Mucosa of gallbladder (tissue), 1 donor: ENCODE measurements at places on chromosomes 12 and 14.

GRCh38 chr14:52013984-52014600 is 24.7 kb downstream of the RTRAF start:
- no peak for DNase-seq

DNA sequence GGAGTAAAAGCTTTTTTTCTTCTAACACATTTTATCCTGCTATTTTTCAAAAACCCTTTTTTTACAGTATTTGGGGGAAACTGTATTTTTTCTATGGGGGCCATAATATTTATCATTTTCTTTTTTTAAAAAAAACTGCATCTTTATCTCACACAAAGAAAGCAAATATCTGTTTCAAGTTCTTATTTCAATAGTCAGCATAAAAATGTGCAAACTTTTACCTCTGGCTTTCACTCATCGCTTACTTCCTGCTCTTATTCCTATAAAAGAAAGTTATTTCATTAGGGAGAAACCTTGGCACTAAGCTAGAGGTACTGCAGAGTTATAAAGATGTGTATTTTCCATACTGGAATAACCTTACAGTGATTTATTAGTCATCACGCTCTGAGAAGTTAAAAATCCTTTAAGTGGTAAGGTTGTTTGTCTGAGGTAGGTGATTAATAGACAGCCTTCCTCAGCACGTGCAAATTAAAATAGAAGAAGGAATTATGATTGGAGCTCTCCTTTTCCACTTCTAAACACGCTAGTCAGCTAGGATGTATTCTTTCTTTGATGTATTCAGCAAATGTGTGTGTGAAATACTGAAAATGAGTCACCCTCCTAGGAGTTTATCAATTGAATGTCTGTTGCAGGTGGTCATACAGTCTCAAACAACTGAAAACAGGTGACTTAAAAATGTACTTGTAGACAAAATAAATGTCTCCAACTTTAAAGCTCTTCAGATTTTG is 461.0 kb downstream of the GXYLT1 start:
- no peak for DNase-seq

GRCh38 chr12:66999141-66999540 is 270.0 kb upstream of the CAND1 start:
- DNase-seq: no peak

GRCh38 chr14:61581955-61582615 is 113.2 kb upstream of the HIF1A start:
- DNase-seq: no peak

DNA sequence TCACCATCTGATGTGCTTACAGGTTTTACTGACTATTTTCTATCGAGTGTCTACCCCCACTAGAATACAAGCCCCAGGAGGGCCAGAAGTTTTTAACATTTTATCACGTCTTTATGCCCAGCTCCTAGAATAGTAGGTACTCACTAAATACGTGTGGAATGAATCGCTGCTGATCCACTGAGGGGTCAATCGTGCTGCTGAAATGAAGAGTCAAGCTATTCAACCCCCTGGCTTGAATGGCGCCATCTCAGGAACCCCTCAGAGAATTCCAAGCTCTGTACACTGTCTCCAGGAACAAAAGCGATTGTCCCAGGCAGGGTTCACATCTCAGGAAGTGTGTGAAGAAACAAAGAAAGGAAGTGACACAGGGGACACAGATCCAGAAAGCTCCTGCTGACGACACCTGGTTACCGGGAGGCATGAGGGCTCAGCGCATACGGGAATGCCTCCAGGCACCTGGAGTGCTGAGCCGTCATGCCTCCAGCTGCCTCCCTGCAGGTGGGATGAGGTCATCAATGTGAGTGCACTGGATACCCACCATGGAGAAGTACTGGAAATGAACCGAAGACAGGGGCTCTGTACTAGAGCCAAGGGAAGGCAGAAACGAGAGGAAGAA is 45.6 kb downstream of the PITPNM2 start:
- no peak for DNase-seq

DNA sequence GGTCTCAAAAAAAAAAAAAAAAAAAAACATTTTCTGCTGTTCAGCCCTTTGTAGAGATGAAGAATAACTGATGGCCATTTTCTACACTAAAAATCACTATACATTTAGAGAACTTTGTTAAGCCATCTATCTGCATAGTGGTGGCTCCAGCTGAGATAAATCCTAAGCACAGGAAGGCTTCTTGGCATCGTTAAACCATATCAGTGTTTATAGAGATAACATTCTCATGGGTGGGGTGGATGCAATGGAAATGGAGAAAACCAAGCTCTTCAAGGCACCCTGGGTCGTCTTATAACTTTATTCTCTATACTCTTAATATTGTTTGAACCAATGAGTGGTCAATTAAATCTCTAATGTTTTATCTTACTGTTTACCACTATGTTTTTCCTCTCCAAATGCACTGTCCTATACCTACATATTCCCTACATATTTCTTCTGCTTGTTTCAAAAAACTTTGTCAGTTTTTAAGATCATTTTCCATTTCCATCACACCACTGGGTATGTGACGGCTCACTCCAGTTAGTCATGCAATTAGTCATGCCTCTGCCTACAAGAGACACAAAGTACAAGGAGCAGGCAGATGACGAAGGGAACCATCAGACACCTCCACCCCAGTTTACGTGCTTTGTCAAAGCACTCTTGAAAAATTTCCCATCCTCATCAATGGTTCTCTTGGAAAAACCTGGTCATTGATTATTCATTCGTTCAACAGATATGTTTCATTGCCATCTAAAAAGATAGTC is 119.3 kb upstream of the OVCH1 start:
- DNase-seq: no peak

DNA sequence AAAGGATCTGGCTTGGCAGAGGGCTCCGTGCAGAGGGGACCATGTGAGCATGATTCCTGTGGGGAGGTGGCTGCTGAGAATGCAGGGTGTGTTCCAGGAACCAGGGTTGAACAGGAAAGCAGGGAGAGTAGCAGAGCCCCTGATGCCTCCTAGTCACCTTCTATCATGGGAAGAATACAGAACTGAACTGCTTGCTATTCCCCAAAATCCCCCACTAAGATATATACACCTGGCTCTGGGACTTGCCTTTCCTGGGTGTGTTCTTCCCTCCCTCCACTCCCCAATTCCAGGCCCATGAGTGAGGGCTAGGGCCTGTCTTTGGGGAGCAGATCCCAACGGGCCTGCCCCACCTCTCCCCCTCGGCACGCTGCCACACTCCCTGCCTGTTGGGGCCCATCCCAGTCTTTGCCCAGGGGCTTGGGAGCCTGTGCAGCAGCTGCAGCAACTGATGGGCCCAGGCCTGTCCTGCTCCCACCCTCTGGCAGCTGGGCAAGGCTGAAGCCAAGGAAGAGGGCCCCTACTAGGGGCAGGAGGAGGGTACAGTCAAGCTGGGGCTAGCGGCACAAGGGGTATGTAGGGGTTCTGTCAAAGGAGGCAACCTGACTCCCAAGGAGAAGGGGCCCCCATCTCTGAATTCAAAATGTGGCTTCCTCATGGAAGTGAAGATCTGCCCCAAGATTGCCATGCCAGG is 3.2 kb downstream of the AJUBA start:
- no peak for DNase-seq

DNA sequence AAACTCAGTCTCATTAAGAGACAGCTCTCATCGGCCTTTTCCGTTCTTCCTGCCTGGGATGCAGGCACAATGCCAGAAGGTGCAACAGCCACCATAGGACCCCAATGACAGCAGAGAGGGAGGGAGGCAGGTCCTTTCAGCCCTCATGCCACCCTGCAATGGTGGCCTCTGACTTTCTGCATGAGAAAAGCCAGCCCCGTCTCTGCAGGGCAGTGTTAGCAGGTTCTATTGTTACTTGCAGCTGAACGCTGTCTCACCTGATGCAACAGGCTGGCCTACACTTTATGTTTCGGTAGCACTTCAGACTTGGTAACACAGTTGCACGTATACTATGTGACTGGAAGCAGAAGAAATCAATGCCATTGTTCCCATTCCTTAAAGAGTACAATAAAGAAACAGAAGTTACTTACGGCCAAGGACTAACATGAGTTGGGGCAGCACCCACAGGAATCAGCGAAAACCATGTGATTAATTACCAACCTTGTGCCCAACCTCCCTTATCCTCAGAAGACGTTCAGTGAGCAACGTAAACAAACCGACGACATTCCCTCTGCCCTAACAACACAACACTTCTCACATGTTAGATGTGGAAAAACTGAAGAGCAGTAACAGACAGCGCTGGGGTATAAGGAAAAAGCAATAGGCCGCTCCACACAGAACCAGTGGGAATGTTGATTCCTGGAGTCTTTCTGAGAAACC is 102.1 kb downstream of the RIMBP2 start:
- no peak for DNase-seq

GRCh38 chr14:68730811-68731425 is 61.9 kb downstream of the ZFP36L1 start:
- no peak for DNase-seq

DNA sequence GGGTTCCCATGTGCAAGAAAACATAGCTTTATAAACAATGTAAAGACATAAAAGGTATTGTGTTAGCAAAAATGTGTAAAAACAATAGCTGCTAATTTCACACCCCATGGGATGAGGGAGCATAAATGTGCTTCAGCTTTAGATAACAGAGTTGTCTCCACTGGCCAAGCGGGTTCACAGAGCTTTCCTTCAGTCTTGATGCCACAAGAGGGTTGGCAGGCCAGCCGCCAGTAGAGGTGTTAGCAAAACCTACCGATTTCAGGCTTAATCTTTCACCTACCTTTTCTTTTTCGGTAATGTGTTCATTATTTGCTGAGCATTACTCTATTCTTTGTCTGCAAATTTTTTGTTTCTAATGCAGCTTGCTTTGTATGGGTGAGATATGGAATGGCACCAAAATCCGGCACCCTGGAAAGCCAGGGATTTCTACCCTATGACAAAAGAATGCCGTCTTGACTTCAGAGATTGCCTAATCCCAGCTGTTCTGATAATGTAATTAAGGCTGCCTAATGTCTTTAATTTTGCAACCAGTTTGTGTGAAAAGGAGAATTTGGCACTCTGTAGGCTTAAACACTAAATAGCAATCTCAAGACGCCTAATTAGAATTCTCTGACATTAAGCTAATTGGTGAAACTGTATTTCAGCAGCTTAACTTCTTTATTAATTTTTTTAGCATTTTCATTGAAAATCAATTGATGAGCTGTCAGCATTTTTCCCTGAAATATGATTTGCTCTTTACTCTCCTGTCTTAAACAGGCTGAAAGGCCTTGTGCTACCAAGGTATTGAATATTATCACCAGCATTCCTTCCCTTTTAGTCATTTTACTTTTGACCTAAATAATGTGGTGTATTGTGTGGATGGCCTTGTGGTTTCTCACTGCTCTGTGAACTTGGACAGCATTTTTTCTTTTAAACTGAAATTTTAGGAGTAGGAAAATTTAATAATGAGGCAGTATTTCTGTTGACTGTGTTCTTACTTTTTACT is 60.7 kb downstream of the POLR3B start:
- no peak for DNase-seq

DNA sequence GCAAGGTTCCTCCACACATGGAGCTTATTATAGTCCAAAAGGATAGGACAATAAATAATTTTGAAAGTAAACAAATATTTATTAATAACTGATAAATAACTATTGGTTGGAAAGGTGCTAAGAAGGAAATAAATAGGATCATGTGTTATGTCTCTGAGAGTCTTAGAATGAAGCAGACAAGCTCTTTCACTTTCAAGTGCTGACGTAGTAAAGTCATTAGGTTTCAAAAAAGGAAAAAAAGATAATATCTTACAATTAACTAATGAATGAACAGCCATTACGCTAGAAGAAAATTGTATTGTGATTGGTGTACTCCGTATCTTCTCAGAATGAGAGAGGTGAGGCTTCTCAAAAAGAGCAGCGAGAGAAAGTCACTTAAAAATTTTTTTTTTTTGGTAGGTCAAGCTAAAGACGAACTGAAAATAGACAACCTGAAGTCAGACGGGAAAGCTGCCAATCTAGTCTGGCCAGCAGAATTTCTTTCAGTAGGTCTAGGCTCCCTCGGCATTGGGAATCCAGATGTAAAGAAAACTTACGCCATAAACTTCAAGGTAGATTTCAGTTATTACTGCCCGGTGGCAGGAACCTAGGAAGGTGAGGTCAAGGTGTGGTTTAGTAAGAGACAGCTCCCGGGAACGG is 583 bp upstream of the LEMD3 start:
- no peak for DNase-seq

DNA sequence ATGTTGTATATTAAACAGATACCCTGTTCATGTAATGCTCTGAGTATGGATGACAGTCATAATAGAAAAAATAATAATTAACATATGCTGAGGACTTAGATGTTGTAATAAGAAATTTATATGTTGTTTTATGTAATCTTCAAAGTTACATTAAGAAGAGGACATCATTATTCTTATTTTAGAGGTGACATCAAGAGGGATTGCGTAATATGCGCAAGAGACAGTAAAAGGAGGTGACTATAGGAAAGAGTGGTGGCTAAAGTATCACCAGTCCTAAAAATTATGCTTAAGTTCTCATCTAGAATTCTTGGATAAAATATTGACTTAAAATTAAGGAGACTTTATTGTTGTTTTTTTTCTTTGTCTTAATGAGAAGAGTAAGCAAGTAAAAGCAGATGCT is 323.9 kb downstream of the KCNC2 start:
- DNase-seq: no peak

DNA sequence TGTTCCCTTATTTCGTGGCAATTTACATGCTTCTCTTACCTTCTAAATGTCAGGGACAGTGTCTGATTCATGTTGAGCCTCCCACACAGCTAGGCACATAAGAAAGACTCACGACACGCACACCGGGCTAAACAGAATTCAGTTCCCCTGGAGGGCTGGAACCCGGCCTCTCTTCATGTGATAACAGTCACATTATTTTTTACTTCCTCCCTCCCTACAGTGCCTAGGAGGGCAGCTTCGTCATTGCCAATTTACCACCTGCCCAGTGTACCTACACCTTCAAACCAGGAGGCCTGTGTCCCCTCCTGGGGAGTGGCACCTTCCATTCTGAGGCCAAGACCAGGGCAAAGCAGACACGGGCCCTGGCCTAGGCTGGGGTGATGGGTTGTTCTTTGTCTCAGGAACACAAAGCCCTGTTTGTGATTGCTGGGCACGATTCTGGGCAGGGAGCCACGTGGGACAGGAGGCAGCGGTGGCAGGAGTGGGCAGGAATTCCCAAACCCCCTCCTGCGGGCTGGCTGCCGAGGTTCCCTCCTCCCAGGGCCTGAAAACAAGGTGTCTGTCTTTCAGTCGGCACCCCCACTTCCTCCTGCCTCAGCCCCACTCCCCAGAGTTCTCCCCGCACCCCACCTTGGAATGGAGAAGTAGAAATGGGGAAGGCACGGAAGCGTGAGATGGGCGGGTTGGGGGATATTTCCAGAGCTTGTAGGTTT is 6.8 kb upstream of the RASAL1 start:
- DNase-seq: peak; percentile 35

DNA sequence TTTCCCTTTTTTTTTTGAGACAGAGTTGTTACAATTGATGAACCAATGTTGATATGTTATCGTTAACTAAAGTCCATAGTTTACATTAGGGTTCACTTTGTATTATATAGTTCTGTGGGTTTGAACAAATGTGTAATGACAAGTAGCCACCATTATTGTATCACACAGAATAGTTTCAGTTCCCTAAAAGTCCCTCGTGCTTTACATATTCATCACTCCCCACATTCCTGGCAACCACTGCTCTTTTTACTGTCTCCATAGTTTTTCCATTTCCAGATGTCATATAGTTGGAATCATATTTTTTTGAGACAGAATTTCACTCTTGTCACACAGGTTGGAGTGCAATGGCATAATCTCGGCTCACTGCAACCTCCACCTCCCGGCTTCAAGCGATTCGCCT is 12.5 kb downstream of the HSD17B6 start:
- DNase-seq: no peak

GRCh38 chr14:54261283-54261682 is 135.5 kb upstream of the CDKN3 start:
- no peak for DNase-seq
